Fibroblast of lung (primary cell): ENCODE measurements at places on chromosomes 16 and 17. TPM values are rescaled to one million over a fixed set of nuclear protein-coding genes. Genes with fewer than 3 reads are reported as not detected.

DNA sequence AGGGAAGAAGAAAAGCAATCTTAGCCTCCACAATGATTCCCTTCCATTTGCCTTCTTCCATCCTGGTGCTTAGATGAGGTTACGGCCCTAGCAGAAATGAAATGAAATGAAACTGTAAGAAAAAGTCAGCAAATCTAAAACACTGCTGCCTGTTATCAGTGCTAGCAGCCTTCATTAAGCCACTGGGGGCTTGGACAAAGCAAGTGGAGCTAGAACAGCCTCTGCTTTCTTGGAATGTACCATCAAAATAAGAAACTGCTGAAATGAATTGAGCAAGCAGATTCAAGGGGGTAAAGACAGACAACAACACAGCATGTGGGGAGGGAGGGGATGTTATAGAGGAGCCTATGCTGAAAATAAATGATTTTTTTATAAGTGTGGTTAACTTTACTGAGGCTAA lies 5.1 kb downstream of the ANKFN1 start:
- DNase-seq: no peak

- DNase-seq: no peak
Measured at GRCh38 chr17:41383690-41384089, 1.6 kb upstream of the KRT34 start.

- DNase-seq: no peak
Measured at GRCh38 chr16:17275076-17276009, 195.4 kb downstream of the XYLT1 start.

The ARHGAP23 gene
- polyA plus RNA-seq: 28.1 and 31.0 TPM in 2 replicates

GRCh38 chr16:46885960-46886763 lies 2.0 kb downstream of the GPT2 start:
- peak; percentile 56 for DNase-seq

DNA sequence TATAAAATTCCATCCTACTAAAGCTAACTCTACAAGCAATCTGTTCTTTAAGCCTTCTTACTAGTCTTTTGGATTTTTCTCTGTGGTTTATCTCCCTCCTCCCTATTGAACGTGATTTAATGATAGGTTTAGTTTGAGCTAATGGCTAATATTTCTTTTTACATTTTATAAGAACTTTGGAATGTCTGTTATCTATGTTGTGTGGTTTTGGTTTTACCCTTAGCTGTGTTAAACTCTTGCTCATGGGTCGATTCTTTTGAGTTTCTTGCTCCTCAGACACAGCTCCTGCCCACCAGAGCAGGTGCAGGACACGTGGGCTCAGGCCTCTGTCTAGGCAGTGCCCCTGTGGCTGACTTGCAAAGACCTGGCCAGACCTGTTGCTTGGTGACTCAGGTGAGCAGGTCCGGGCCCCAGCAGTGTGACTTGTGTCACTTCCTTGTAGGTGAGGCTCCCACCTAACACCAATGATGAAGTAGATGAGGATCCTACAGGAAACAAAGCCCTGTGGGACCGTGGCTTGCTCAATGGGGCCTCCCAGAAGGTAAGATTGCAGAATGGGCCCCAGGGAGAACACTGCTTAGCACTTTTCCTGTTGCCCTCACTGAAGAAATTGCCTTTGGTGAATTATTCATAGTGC lies 45.1 kb downstream of the SF3B3 start:
- no peak for DNase-seq

- DNase-seq: no peak
Measured at GRCh38 chr17:4426499-4427208, 7.1 kb upstream of the SPNS3 start.

The EVI2A gene
- 0.77 and 3.0 TPM in 2 replicates for polyA plus RNA-seq

The PRAC2 gene
- polyA plus RNA-seq: not detected in 2 replicates

- DNase-seq: no peak
Measured at GRCh38 chr16:50275098-50275415, 8.7 kb downstream of the ADCY7 start.

The BCO1 gene
- 0.05 and 0.10 TPM in 2 replicates for polyA plus RNA-seq

- DNase-seq: no peak
Measured at GRCh38 chr17:50883850-50884438, 17.8 kb upstream of the TOB1 start.

DNA sequence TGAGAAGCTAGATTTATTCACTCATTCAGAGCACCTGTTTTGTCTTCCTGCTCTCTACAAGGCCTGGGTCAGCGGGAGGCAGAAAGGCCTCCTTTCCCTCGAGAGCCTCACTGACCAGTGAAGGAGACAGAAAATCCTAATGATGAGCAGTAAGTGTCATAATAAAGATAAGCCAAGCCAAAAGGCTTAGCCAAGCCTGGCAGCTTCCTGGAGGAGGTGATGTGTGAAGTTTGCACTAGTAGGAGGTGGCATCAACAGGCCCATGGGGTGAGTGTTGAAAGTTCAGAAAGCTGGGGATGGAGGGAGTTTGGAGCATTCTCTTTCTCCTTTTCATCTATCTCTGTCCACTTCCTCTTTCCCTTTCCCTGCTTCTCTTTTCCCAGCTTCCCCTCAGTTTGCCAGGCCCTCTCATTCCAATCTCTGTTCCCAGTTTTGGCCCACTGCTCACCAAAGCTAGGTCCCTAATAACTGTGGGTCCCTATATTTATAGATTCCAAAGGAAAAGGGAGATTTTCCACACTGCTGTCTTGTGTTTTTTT lies 16.5 kb upstream of the SPNS3 start:
- no peak for DNase-seq

The DNAAF8 gene
- polyA plus RNA-seq: 0.84 and 0.95 TPM in 2 replicates

The CMTM2 gene
- polyA plus RNA-seq: not detected in 2 replicates

GRCh38 chr17:28693869-28694268 lies 17.8 kb downstream of the PROCA1 start:
- DNase-seq: no peak

The ACBD4 gene
- polyA plus RNA-seq: 3.0 and 3.4 TPM in 2 replicates

The MMP25 gene
- 0.02 and 0.03 TPM in 2 replicates for polyA plus RNA-seq

- no peak for DNase-seq
Measured at GRCh38 chr17:35191001-35191695, 3.0 kb downstream of the SLC35G3 start.

The PIMREG gene
- 6.5 and 18.5 TPM in 2 replicates for polyA plus RNA-seq

The CORO1A gene
- polyA plus RNA-seq: 0.85 and 2.6 TPM in 2 replicates

The TEX14 gene
- 0.01 and 0.03 TPM in 2 replicates for polyA plus RNA-seq

The IL34 gene
- 0.45 and 0.70 TPM in 2 replicates for polyA plus RNA-seq

DNA sequence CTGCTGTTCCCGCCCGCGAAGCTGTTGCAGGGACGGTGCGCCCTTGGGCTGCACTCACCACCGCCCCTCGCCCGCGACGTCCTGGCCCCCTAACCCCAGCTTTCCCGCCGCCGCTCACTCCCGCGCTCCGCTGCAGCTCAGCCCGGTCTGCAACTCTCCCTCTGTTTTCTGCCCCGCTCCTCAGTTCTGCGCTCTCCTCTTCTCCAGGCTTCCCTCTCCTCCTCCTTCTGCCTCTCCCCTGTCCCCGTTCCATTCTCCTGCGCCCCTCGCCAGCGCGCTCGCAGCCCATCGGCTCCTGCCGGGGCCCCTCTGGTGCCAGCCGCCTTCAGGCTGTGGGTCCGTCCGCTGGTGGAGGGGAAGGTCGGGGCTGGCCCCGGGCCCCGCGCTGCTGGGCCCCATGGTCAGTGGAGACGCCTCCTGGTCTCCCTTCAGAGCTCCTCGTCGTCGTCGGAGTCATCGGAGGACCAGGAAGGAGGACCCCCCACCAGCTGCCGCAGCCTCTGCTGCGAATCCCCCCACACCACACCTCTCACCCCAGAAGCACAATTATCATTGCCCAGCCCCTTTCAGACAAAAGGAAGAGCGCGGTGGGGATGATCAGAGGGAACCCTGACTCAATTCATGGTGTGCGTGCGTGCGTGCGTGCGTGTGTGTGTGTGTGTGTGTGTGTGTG lies 223.2 kb upstream of the FOXF1 start:
- DNase-seq: no peak
